NCI-H2107 (cell line): ENCODE measurements at places on chromosomes 7 and 10.

DNA sequence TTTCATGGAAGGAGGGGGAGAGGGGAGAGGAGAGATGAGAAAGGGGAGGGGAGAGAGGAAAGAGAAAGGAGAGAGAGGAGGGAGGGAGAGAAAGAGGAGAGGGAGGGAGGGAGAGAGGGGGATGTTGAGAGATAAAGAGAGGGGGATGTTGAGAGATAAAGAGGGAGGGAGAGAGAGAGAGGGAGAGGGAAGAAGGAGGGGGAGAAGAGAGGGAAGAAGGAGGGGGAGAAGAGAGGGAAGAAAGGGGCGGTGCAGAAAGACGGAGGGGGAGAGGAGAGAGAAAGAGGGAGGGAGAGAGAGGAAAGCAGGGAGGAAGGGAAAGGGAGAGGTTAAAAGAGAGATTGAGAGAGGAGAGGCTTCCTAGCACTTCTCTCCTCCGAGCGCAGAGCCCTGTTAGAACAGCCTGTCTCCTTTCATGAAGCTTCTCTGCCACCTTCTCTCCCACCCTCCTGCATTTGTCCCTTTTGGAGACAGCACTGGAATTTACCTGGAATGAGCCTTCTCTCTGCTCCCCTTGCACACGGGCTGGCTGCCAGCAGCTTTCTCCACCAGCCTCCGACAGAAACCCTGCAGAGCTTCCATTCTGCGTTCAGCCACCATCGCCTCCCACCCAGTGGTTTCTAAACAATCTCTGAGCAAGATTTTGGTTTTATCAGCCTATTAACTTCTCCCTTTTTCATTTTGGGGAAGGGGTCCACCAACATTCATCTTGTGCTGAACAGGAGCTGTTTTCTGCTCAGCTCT, 74.0 kb upstream of the CARD11 start:
- no peak for DNase-seq

DNA sequence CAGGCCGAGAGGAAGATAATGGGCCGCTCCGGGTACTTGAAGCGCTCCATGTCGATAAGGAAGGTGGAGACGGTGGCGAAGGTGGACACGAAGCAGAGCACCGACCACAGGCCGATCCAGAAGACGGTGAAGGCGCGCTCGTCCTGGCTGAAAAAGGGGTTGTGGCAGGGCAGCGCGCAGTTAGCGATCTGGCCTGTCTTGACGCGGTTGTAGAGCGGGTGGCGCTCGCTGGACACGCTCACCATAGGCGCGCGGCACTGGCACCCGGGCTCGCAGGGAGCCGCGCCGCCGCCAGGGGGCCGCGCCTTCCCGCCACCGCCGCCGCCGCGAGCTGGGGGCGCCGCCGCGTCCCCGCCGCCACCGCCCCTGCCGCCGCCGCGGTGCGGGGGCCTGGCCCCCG, 1.6 kb downstream of the FZD8 start:
- DNase-seq, result peak; percentile 3

GRCh38 chr10:132423966-132424861, 27.2 kb downstream of the PWWP2B start:
- DNase-seq, result no peak

GRCh38 chr7:80236681-80237080, 102.0 kb downstream of the GNAI1 start:
- no peak for DNase-seq
